ENCODE measurements at places on chromosomes 12 and 14.
A peak's percentile ranks its signal among the peaks of the same experiment; 100 is the strongest.

DNA sequence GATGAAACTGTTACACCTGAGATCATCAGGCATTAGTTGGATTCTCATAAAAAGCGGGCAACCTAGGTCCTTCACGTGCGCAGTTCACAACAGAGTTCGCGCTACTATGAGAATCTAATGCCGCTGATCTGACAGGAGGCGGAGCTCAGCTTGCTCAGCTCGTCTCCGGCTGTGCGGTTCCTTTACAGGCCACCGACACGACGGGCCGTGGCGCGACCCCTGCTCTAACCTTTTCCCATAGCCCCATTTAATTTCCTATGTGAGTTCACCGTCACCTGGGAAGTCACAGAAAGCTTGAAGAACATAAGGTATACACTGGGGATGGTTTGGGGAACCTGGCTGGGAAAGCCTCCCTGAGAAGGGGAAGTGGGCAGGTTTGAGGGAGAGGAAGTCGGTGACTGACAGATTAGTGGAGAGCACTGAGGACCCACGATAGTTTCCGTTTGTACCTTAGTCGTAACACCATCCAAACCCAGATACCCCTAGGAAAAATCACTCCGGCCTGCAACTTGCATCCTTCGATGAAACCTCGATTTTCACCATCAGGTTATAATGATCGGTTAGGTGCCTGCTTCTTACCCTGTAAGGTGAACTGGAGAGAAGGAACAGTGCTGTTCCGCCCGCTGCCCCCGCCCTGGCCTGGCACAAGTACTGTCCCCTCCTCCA is 2.8 kb upstream of the AAAS start:
- peak; percentile 57 for DNase-seq

- no peak for DNase-seq
These were observed 797.4 kb downstream of the RPS29 start for GRCh38 chr14:48788771-48789170.

- DNase-seq: no peak
These were observed 15.1 kb downstream of the NDUFA9 start for GRCh38 chr12:4663971-4664505.

DNA sequence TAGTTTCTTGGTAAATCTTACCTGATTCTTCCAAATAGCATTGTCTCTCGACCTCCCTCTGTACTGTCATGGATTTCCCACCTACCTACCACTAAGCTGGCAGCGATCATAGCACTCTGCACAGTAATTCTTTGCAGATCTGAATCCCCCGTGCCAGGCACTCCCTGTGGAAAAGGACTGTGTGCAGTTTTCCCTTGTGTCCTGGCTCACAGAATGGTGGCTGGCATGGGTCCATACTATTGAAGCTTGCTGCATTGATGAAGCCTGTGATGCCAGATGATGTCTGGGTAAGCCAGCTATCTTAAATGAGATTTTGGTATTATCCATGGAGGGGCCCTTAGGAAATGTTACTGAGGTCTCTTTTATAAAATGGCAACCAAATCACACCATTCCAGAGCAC is 135.7 kb downstream of the RPAP3 start:
- DNase-seq: no peak

- no peak for DNase-seq
These were observed 367.6 kb downstream of the RPS29 start for GRCh38 chr14:49218436-49219092.

DNA sequence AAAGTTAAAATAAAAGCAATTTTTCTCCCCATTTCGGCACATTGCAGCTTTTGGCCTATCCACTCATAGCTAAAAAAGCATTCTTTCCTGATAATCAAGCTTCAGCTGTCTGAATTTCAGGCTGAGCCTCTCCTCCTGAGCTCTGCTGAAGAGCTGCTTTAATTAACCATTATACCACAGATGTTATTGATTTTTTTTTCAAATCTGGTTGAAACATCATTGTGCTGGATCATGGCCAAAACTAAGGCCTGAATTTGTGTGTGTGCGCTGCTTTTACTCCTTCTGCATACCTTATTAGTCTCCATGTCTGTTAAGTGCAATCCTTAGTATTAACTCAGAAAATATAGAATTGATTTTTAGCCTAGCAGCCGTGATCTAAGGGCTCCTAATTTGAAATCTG is 52.3 kb downstream of the MBIP start:
- DNase-seq: no peak

GRCh38 chr14:53044486-53044885 is 93.6 kb upstream of the FERMT2 start:
- DNase-seq: no peak

DNA sequence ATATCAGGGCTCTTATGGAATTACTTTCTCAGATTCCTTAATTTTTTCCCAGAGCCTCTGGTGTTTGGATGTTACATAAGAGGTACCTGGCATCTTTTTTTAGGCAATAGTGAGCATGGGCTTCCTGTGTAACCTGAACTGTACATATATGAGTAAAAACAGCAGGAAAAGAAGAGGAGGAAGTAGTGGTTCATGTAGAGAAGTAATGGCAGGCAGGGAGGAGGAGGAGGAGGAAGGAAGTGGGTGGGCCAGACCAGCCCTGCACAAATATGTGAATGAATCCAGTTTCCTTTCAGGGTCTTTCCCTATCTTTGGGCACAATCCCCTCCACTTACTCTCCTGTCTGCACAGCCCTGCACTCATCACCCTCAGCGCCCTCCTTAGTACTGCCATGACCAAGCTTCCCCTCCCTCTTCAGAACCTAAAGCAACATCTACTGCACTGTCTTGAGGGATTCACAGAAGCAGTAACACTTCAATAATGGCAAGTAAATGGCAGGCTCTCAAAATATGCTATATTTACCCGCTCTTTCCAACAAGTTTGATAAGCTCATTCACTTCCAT is 40.9 kb upstream of the GSG1 start:
- DNase-seq: no peak

DNA sequence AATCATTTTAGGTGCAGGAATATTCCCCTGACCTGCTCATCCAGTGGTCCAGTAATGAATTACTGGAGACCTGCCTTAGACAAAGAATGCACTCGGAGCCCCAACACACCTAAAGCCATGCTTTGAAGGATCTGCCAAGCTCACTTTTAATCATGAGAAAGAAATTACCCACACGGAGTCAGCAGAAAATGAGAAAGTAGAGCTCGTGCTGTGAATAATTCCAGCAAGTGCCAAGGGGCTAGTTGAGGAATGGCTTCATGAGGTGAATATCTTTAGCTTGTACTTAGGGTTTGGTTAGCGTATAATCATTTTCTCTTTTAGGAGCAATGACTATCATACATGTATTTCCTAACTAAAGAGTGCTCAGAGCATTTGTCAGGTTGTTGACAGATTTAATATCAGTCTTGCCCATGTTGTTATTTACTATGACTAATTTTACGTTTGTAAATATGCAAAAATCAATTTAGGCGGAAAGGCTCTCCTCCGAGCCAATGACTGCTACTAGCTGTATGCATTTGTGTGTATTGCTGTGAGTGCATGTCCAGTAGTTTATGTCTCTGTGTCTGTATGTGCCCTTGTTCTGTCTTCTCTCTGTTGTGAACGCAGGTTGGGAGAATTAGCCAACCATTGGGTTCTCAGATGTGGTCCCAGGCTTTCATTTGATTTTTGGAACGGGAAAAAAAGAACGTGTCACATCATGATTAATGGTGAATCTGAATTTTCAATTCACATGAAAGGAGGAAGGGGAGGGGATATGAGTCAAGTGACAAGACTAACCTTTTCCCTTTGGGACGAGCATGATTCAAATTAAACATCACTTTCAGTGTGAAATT is 98.4 kb downstream of the RMST start:
- DNase-seq: no peak

GRCh38 chr12:124673801-124674617 is 106.6 kb upstream of the NCOR2 start:
- DNase-seq: no peak

DNA sequence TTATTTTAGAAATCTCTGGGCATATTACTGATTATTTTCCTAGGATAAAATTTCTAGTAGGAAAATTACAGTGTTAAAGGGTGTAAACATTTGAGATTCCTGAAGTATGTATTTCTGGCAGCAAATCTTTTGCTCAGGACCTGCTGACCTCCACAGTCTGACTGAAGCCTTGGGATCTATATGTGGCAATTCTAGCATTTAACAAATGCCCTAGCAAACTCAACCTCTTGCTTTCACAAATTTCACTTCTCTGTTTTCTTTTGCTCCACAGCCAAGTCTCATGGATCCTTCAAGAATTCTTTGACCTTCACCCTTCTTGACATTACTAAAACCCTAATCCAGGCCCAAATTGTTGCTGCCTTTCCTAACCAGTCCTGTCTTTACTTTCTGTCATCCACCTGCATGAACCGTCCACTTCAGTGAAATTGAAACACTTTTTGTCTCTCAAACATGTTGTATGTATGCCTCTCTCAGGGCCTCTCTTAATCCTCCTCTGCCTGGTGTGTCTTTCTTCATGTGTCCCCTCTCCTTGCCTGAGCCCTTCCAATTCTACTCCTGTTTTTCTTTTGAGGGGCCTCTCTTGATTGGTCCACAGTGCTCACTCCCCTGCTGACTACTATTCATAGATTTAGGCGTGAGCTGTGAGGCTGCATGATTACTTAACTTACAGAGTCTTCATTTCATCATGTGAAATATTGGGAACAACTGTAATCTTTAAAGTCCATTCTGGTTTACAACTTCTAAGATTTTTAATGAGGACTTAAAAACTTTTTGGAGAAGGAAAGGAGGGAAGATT is 5.1 kb upstream of the DYRK4 start:
- no peak for DNase-seq

DNA sequence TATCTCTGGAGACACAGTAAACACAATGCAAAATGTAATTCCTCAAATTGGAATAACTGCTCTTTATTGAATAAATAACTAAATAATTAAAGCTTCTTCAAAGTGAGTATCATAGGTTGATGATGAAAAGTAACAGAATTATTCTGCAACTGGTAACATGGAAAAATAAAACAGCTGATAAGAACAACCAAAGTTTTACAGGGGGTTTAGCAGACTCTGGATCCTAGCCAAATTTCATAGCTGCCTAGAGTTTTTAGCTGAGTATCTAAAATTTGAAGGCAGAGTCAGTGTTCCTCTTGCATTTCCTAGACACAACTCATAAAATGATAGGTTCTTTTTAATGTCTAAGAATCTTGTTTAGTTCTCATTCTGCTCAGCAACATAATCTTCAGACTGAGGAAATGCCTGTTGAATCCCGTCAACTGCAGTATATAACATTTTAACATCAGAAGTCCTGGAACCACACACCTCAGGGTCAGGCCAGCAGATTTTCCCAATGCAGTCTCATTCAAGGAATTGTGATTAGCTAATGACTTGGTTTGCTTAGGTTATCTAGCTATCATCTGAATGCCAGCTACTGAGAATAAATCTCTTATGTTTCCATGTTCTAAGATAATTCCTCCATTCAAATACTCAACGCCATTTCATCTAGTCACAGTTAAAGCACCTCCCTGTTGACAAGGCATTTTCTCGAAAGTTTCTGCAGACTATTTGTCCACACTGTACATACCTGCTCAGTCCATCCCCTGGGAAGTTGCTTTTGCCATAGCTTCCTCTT is 411.6 kb downstream of the BCAT1 start:
- DNase-seq: no peak

DNA sequence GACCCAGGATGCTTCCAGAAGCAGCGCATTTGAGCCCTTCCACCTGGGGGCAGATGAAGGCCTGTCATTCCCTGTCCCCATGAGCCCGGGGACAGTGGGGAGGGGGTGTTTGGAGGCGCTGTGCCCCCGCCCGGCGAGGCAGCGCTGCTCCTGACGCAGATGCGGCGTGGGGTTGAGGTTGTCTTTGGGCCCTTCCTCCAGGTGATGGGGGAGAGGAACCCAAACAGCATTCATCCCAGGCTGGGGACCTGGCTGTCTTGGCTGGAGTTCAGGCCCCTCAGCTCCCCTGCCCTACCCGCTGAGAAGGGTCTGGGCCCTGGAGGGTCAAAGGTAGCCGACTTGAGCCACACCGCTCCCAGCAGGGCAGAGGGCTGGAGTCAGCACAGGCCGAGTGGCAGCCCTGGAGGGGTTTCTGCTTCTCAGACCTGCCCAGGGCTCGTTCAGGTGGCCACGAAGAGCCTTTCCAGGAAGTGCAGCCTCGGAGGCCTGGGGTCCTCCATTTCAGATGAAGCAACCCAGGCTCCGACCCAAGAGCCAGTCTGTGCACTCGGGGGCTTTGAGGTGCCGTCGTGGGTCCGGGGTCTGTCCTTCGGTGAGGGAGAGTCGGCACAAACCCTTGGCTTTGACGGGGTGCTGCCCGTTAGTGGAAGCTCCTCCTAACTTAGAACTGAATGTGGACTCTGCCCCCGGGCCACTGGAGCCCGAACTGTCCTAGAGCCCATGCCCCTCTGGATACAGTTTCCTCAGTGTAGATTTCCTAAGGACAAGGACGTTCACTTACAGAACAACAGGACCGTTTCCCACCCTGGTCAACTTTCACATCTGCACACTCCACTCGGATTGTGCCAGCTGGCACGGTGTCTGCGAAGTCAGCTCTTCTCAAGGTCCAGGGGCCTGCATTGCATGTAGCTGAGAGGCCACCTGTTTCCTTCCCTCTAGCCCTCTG is 16.1 kb downstream of the ACADS start:
- DNase-seq: no peak

GRCh38 chr14:21275261-21275858 is 4.5 kb upstream of the RPGRIP1 start:
- DNase-seq: no peak

DNA sequence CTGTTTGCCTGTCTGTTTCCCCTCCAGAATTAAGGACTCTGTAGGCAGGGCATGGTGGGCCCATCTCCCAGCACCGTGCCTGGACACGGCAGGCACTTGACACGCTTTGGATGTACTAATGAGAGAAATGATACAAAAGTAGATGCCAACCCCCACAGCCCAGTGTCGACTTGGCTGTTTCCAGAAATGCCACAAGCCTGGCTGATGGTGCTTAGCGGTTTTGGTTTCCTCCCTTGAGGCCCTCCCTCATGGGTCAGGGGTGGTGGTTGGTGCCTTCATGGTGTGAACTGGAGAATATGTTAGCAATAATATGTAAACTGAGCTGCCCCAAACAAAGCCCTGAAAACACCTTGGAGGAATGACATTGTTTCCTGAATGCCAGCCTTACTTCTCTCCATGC is 55.5 kb upstream of the ESRRB start:
- no peak for DNase-seq

DNA sequence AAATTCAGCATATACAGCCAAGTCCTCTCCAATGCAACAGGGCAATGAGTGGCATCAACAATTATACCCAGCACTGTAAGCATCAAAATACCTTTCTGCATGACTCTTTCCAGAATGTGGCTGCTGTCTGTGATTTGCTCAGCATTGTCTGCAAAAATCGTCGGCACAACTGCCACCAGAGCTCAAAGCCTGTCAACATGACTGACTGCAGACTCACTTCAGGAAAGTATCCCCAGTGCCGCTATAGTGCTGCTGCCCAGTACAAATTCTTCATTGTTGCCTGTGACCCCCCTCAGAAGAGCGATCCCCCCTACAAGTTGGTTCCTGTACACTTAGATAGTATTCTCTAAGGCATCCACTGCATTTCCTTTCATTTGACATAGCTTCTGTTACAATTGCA is 735 bp downstream of the RNASE6 start:
- DNase-seq: no peak

Data from stimulated activated naive B cell treated with anti-CD40 and anti-IgM and Interleukin-4, amounts not matched to agents 10 μg/mL and 1 μg/mL and 100 μg/mL, for 72 hours (primary cell).